ENCODE measurements at places on chromosomes 4 and X.

GRCh38 chrX:151516538-151517187 lies 46.8 kb upstream of the PASD1 start:
- DNase-seq = no peak

- no peak for DNase-seq
Measured at GRCh38 chr4:179195887-179196286, 1753.7 kb upstream of the AGA start.

DNA sequence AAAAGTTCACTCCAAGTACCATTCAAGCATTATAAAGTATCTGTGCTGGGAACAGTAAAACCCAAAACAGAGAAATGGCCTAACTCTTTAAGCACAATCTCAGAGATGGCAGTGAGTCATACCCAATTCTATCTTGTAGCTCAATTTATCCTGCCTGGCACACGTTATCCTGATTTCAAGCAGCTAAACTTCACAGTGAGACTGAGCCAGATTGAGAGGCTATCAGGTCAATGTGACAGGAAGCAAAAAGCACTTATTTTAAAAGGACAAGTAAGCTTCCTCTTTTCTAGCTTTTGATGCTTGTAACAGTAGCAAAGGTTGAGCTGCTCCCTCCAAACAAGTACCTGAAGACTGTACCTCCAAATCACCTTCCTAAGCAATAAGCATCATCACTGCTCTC lies 324.9 kb downstream of the NAF1 start:
- DNase-seq = no peak

GRCh38 chr4:76275486-76276124 lies 24.1 kb downstream of the FAM47E start:
- no peak for DNase-seq

DNA sequence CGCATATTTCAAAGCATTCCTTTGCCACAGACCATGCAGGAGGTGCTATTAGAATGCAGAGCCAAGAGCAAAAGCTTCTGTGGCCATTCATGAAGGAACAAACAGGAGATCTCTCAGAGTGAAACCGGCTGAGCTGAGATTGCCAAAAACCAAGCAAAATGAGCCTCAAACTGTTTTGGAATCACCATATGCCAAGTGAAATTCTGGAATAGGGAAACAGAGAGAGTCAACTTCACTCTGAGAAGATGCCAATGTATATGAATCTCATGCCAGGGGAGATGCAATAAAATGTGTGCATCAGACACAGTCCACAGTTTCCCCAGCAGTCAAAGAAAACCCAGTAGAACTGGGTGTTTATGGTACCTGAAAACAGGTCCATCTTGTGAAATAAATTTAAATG lies 42.3 kb downstream of the SRPX start:
- DNase-seq = no peak

DNA sequence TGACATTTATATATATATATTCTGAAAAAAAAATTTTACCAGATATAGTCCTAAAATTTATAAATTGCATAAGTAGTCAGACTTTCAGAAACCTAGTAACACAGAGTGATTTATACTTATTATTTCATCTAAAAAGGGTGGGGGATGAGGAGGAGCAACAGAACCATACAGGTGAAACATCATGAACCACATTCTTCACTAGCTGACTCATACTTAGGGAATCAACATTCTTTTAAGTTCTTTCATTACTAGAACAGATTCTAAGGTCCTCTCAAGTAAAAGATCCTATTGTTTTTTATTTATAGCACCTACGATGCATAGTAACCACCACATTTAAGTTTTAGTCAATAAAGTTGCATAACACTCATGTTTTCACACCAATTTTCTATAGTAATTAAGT lies 166.1 kb downstream of the LRBA start:
- no peak for DNase-seq

DNA sequence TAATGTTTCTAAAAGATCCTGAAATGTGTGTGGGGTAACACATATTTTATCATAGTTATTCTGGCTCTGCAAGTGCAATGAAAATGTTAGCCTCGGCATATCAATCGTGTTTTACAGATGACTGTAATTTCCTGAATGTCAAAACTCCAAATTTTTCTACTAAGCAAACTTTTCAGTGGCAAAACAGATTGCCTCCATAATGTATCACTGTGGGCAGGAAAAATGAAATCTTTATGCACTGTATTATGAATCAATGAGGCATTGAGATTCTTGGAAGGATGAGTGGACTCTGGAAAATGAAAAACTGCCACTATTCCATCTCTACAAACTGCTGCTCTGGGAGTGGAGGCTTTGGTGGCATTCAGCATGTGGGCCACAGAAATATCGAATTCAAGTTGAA lies 160.1 kb upstream of the MBNL3 start:
- DNase-seq = no peak

DNA sequence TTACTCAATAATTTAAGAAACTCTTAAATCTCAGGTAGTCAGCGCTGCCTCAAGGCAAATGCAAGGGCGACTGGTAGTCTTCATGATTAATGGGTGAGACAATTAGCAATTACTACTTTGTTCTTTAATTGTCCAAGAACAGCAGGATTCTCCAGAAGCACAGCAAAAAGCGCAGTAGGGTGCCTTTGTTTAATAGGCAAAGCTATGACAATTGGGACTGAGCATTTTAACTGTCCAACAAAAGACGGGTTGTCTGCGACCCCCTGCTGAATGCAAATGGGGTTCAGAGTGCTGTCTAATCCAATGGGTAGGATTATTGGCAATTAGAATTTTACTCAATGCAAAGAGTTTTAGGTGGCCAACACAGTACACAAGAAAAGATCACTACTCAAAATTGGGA lies 286.1 kb downstream of the CHIC1 start:
- no peak for DNase-seq

DNA sequence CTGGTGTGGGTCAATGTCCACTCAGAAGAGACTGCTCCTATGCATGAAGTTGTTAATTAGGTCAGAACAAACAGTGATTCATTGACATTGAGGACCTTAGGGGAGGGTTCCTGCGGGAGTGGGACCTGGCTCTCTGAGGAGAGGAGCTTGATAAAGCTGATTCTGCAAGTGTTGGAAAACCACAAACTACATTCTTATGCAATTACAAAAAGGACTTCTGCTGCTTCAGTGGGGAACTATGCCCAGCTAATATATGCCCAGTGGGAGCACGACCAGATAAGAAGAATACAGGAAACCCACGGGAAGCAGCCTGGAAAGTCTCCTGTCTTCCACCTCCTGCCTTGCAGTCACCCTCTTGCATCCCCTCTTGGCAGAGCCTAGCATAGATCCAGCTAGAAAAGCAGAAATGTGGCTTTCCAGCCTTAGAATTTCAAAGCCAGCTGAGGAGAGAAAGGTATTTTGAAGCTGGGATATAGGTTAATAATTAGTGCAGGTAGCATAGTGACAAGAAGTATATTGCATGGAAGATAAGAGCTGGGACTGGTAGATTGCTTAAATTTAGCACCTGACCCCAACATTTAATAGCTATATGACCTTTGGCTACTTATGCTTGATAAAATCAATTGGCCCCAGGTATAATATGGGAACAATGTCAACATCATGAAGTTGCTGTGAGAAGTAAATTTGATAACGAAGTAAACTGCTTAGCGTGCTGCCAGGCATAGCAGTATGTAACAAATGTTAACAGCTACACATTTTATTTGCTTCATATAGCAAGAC lies 34.9 kb upstream of the UGT8 start:
- no peak for DNase-seq

DNA sequence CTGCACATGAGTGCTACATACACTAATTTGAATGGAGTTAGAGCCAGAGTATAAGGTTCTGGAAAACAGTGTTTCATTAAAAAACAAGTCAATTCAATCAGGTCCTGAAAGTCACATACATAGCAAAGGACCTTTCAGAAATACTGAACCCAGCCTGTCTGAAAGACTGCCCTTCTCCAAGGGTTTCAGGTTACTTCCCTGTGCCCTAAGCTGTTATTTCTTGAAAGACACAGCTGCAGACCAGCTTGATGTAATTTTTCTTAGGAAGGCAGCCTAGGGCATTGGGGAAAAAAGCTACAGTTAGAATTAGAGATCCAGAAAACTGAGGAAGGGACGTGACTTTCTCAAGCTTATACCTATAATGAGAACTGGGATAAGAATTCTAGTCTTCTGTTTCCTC lies 155.9 kb upstream of the MAOA start:
- no peak for DNase-seq

- no peak for DNase-seq
Measured at GRCh38 chrX:130654409-130654950, 248.5 kb downstream of the ENOX2 start.

- no peak for DNase-seq
Measured at GRCh38 chrX:49174723-49175122, 3.0 kb downstream of the PLP2 start.

DNA sequence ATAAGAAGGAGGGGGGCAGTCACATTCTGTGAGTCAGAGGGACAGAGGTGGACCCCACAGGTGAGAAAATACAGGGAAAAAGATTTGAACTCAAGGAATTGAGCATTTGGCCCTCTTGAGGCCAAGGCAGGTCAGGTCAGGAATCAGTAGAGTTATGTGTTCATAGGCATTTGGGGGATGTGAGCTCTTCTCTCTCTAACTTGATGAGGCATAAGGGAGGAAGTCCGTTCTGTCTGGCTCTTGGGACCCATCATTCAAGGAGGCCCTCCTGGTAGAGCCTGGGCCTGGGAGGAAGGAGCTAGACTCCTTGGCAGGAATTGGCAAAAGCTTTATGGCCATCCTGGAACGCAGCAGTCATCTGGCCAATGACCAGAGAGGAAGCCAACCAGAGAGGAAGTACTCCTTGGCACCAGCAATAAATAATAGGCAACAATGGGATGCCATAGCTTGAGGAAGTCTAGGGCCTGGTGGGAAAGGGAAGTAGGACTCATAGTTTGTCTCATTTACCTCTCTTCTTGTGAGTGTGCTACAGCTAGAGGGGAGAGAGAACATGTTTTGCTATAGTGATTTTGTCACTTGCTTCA lies 53.0 kb downstream of the MSN start:
- no peak for DNase-seq

GRCh38 chr4:88609387-88609786 lies 17.1 kb downstream of the HERC3 start:
- DNase-seq = no peak

DNA sequence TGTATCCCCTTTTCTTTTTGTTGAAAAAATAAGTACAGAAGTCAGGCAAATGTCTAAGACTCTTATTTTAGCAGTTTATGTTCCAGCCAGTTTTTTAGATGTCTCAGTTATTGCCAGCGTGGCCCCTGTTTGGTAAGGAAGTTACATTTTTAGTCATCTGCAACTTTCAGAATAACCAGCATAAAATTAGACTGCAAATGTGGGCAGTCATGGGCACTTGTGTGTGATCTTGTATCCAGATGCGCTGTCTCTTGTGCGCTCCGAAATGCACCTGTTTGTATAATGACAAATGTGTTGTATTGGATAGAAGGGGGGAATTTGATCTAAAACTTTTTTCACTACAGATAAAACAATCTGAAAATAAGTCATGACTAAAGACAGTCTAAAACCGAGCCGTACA lies 44.3 kb upstream of the CLCN4 start:
- no peak for DNase-seq

- no peak for DNase-seq
Measured at GRCh38 chr4:167232805-167233684, 1.2 kb downstream of the SPOCK3 start.

DNA sequence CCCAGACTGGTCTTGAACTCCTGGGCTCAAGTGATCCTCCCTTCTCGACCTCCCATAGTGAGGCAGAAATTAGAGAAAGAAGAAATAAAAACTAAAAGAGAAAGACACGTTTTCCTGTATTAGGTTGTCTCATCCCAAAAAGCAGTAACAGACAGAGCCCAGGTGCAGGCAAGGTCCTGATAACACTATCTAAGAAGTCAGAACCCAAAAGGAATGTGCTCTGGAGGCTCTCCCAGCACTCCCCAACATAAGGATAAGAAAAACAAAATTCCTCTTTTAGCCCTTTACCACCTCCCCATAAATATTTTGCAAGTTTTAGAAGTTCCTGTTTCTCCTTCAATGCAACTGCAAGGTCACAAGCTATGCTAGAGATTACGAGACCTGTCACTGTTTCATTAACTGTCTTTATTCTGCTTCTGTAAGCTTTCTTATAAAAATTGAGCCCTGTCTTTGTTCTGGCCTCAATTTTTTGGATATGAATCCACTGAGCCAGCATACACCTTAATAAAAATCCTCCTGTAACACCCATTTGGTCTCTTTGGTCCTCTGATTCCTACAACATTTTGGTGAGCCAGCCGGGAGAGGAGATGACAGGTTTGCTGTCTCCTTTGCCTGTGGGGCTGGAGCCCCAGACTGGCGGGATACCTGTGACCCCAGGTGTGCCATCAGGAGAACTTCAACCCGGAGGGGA lies 25.9 kb downstream of the LIAS start:
- DNase-seq = no peak

- DNase-seq = no peak
Measured at GRCh38 chr4:17811078-17811603, 362 bp downstream of the NCAPG start.

DNA sequence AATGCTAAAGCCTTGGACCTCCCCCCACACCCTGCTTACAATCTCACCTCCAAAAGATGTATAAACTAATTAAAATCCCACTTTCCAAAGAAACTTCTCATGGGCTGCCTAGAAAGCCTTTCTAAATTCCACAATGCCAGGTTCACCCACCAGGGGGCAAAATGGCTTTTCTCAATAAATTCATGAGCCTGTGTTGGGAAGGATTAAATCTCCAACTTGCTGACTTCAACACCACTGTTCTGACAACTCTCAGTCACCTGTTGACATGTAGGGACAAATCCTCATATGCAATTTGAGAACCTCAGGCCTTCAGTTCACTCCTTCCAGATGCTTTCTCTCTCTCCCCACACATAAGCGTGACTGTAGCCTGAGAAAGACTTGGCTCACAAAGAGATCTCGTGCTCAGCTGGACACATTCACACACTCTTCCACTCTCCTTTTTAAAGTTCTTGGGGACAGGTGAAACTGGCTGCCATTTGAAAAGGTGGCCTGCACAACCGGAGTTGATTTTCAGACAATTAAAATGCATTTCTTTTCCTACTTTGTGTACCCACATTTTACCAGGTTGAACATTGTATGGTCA lies 88.6 kb upstream of the PRPS2 start:
- DNase-seq = no peak

GRCh38 chr4:153787061-153787560 lies 1.8 kb downstream of the SFRP2 start:
- no peak for DNase-seq

- DNase-seq = no peak
Measured at GRCh38 chrX:28398342-28398741, 188.9 kb upstream of the IL1RAPL1 start.

- DNase-seq = no peak
Measured at GRCh38 chr4:23337292-23337691, 552.6 kb downstream of the PPARGC1A start.

GRCh38 chr4:90546114-90546513 lies 418.9 kb downstream of the CCSER1 start:
- DNase-seq = no peak
